ENCODE measurements at places on chromosomes 16 and 17.

DNA sequence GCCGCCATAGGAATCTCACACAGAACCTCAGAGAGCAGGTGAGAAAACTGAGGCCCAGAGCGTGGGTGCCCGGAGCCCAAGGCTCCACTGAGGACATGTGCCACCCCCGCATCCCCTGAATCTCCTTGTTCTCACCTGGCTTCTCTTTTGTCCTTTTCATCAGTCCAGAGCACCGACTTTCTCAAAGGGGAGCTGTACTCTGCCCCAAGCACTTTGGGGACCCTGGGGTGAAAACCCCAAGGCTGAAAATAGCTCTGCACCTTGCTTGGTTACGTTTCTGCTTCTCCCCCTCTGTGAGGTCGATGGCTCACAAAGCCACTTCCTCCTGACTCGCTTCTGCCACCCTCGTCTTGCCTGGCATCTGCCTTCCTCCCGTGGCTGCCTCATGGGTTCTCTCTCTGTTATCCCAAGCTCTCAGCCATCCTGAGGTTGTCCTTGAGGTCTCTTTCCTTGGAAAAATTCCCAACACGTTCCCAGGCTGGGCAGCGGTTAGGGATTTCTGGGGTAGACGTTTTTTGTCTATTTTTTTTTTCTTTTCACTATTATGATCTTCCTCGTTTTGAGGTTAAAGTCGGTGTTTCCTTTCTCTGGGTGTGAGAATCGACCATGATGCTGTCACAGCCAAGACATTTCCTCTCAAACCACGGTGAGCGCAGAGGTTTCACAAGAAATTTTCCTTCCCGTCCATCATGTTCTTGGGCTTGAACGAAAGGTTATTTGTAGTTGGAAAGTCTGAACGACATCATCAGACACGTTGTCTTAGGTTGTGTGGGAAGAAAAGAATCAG is 37.2 kb downstream of the IRF8 start:
- DNase-seq = peak; percentile 75

GRCh38 chr17:5047446-5047845 is 12.2 kb upstream of the SLC52A1 start:
- no peak for DNase-seq

GRCh38 chr17:58970609-58971450 is 135.8 kb downstream of the TRIM37 start:
- DNase-seq = no peak

GRCh38 chr17:10737736-10738135 is 7.9 kb upstream of the TMEM220 start:
- no peak for DNase-seq

DNA sequence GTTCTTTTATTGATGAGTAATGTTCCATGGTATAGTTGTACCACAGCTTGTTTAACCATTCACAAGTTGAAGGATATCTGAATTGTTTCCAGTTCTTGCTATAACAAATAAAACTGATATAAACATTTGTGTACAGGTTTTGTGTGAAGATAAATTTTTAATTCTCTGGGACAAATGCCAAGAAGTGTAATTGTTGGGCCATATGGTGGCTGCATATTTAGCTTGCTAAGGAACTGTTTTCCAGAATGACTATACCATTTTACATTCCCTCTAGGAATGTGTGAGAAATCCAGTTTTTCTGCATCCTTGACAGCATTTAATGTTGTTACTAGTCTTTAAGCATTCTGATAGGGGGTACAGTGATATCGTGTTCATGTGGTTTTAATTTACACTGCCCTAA is 368.5 kb downstream of the KIF2B start:
- no peak for DNase-seq

- no peak for DNase-seq
Observed at GRCh38 chr16:56343661-56344517, 81.5 kb downstream of the AMFR start.

DNA sequence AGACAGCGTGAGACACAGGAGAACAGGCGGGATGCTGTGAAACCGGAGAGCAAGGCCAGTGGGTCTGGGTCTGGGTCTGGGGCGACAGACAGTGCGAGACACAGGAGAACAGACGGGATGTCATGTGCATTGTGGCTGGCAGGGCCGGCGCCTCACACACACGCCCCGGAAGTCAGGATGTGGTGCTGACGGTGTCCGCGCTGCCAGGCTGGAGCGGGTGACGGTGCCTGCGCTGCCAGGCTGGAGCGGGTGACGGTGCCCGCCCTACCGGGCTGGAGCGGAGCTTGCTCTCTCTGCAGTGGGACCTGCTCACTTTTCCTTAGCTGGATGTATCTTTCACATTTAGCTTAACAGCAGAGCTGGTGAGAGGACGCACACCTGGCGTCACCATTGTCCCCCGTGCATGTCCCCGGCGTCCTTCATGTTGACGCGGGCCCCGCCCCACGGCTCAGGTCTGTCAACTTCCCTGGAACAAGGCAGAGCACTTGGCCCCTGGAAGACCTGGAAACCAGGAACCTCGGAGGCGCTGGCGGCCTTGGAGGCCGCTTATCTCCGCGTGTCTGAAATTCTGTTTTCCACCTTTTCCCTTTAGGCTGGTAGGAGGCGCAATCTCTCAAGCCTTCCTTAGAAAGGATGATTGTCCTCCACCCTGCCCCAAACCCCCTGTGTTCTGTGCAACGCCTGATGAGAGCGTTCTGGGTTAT is 43.0 kb upstream of the ZNF750 start:
- peak; percentile 87 for DNase-seq

DNA sequence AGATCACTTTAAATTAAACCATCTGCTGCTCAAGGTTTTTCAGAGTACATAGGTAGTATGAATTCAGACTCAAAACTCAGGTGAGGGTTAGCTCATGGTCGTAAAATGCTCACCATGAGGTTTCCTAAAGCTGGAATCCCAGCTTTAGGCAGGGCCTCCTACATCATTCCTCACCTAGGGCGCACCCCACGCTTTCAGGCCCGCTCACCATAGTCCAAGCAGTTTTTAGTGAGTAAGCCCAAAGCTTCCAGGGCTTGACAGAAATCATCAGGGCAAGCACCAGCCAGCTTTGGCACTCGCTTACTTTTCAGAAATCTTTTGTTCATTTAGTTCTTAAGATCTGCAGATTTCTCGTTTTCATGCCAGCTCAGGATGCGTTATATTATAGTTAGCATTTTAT is 89.8 kb downstream of the HIC1 start:
- no peak for DNase-seq

DNA sequence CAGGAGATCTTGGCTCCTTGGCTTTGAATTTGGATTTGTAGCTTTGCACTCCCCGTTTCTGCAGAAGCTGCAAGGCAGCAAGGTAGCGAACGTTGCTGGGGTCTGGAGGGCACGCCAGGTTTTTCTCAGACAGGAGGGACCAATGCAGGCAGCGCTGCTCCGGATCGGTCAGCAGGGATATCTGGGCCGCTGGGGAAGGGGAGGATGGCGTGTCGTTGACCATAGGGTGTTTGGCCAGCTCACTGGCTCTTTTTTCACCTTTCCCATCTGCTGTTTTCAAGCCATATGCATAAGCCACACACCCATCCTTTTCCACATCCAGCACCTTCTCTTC is 15.8 kb downstream of the C16orf46 start:
- no peak for DNase-seq

DNA sequence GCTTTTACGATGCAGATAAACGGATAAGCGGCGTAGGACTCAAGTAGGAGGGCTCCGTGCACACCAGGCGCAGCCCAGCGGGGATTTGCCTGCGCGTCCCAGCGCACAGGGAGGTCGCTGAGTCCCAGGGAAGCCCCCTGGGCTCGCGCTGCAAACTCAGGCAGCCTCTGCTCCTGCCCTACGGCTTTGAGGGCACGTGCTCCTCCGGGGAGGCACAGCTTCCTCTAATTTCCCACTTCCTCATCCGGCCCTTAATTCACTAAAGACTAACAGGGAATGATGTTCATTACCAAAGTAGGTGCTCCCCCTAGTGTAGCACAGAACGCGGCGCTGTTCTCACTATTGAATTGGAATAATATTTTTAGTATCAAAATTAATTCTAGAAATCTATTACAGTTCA is 825.4 kb downstream of the KCNJ18 start:
- no peak for DNase-seq

DNA sequence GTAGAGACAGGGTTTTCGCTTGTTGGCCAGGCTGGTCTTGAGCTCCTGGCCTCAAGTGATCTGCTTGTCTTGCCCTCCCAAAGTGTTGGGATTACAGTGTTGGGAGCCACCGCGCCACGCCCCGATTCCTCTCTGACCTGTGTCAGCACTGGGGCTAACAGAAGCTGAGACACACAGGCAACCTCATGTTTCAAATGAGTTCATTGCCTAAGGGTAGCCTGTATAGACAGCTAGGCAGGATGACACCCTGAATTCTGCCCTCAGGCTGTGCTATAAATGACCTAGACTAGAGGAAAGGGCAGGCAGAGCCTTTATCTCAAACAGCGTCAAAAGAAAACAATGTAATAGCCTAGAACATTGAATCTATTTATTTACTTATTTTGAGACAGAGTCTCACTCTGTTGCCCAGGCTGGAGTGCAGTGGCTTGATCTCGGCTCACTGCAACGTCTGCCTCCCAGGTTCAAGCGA is 2.3 kb upstream of the CDK3 start:
- no peak for DNase-seq

DNA sequence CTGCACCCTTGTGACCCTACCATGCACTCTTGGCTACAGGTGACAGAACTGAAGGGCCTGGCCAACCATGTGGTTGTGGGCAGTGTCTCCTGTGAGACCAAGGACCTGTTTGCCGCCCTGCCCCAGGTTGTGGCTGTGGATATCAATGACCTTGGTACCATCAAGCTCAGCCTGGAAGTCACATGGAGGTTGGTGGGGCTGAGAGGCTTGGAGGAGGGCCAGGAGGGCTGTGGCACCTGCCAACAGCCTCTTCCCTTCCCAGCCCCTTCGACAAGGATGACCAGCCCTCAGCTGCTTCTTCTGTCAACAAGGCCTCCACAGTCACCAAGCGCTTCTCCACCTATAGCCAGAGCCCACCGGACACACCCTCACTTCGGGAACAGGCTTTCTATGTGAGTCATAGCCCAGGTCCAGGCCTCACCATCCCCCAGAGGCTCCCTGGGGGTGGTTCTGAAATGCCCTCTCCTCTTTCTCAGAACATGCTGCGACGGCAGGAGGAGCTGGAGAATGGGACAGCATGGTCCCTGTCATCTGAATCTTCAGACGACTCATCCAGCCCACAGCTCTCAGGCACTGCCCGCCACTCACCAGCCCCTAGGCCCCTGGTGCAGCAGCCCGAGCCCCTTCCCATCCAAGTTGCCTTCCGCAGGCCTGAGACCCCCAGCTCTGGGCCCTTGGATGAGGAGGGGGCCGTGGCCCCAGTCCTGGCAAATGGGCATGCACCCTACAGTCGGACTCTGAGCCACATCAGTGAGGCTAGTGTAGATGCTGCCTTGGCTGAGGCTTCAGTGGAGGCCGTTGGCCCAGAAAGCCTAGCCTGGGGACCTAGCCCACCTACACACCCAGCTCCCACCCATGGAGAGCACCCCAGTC is 13.0 kb downstream of the RIPOR1 start:
- DNase-seq = no peak

DNA sequence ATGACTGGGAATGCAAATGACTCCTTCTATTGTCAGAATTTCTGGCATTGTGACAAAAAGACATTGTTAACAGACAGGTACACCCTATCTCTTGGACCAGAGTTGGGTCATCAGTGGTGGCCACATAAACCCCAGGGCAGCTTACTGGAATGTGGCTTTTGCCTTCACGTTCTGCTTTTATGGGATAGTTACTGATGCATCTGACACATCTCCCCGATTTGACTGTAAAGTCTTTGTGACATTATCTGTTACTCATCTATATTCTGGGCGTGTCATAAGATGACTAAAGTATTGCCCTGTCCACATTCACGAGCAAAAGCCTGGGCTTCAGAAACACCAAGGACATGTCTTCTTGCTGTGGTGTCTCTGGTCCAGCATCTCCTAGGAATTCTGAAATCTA is 18.7 kb upstream of the AQP8 start:
- no peak for DNase-seq

DNA sequence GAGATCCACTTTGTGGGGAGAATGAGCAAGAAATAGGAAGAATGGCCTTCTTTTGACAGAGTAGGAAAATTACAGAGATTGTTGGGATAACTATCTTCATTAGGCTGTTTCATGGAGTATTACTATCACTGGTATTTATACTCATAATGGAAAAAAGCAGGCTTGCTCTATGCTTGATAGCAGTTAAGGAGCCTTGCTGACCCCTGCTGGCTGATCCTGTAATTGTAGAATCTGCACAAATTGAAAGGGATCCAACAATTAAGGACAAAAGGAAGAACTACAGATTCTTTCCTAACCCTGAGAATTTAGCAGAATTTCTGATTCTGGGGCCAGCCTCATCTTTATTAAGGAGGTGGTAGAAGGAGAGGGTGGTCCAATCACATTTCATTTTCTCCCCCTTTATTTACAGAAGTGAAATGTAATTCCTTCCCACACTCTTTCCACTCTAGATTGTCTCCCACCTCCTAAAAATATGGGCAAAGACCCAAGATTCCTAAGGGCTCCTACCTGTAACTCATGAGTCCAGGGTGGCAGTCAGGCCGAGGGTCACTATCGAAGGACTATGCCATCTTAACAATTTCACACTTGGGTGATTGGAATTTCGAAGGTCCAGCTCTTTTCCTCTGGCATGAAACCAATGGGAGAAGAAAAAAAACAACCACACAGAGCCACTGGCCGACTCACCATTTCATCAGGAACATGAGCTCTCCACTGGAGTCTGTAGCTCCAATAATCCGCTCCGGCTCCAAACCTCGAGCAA is 26.3 kb downstream of the NFE2L1 start:
- peak; percentile 87 for DNase-seq

GRCh38 chr17:42167807-42168206 is 13.0 kb upstream of the RAB5C start:
- DNase-seq = no peak

DNA sequence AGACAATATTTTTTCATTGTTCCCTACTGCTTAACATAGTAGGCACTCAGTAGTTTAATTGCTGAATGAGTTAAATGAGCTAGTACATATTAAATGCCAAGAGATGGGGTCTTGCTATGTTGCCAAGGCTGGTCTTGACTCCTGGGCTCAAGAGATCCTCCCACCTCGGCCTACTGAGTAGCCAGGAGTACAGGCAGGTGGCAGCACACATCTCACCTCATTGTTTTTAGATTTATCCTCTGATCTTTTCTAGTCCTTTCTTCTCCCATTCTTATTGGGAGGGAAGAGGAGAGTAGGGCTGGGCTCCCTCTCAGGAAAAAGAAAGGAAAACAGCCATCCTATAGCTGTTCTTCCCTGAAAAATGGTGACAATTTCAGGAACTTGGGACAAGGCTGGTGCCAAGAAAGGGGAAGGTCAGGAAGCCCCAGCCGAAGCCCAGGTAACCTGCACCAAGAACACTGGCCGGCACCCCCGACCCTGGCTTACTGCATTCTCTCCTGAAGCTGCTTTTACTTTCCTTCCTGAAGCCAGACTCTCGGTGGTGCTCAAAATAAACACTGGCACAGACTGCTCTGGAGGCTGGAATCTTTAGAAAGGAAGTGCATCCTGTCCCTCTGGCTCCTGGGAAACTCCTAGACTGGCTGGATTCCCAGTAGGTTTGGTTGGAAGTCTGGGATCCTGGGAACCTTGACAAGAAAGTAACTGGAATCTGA is 2.7 kb downstream of the TNFAIP1 start:
- DNase-seq = no peak

GRCh38 chr16:24101431-24101830 is 154.7 kb upstream of the CACNG3 start:
- DNase-seq = no peak

All from activated naive CD4-positive, alpha-beta T cell treated with anti-CD3 and anti-CD28 coated beads, Interleukin-2, amount 10 ng/mL, durations not matched to agents 7 days and 5 days (primary cell).